ENCODE measurements at places on chromosomes 16 and 17. TPM values are rescaled to one million over a fixed set of nuclear protein-coding genes. Genes with fewer than 3 reads are reported as not detected.

The HASPIN gene
- 0.44 TPM for total RNA-seq

The PIK3R6 gene
- 0.43 TPM for total RNA-seq

DNA sequence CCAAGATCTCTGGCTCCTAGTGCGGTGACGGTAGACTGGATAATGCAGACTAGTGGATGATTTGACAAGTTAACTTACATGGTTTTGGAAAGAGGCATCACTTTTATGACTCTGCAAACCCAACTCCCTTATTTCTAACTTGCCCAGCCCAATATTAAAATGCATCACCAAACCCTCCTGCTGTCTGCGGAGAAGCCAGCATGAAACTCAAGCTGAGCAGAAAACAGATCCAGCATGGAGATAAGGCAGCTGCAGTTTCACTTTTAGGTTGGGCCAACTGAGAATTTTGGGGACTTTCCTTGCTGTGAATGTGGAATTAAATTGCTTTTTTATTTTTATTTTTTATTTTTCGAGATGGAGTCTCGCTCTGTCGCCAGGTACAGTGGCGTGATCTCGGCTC lies 27.8 kb downstream of the CDH1 start:
- DNase-seq = no peak
- H3K4me1 ChIP-seq = no peaks in the 10 kb centered on the region
- H3K27me3 ChIP-seq = no peaks in the 10 kb centered on the region
- no peak overlapping the region for H3K4me3 ChIP-seq
- H3K36me3 ChIP-seq = no peaks in the 10 kb centered on the region

- no peaks in the 10 kb centered on the region for H3K36me3 ChIP-seq
- H3K4me1 ChIP-seq = no peaks in the 10 kb centered on the region
- H3K27ac ChIP-seq = no peak overlapping the region
- DNase-seq = no peak
Observed at GRCh38 chr16:66271074-66272060, 95.1 kb upstream of the CDH5 start.

GRCh38 chr17:17322516-17323510 lies 19.6 kb downstream of the NT5M start:
- H3K27ac ChIP-seq = no peak overlapping the region
- no peaks in the 10 kb centered on the region for H3K27me3 ChIP-seq
- DNase-seq = no peak
- no peaks in the 10 kb centered on the region for H3K36me3 ChIP-seq
- no peak overlapping the region for H3K4me3 ChIP-seq

GRCh38 chr17:32152130-32152529 lies 9.8 kb downstream of the RHOT1 start:
- no peaks in the 10 kb centered on the region for H3K27me3 ChIP-seq
- no peak overlapping the region for H3K27ac ChIP-seq
- H3K4me3 ChIP-seq = no peak overlapping the region
- H3K4me1 ChIP-seq = peaks cover 4% of the 10 kb centered on the region

GRCh38 chr17:31357091-31357490 lies 34.4 kb upstream of the RAB11FIP4 start:
- H3K4me3 ChIP-seq = no peak overlapping the region
- H3K27me3 ChIP-seq = no peaks in the 10 kb centered on the region
- DNase-seq = no peak
- no peaks in the 10 kb centered on the region for H3K4me1 ChIP-seq
- H3K36me3 ChIP-seq = no peaks in the 10 kb centered on the region

DNA sequence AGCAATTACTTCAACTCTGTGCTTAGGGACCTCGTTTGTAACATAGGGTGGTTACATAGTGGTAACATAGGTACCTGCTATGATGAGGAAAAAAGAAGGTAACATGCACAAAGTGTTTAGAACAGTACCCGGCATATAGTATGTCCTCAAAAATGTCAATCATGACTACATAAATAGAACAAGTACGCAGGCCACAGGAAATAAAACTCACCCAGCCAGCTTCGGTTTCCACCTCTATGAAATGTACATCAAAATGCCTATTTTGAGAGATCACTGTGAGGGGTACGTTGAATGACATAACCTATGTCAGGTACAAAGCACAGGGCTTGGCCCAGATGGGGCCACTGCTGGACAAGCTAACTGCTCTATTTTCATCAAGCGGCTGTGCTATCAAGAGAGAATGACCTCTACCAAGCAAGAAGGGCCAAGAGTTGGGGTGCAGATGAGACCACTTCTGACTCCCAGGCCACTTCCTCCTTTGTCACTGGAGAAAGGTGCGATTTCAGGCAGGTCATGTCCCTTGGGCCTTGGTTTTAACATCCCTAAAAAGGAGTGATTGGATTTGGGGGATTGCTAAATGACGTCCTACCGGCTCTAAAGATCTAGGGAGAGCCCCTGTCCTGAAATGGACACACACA lies 45.4 kb downstream of the WSB1 start:
- no peak overlapping the region for H3K27ac ChIP-seq
- H3K36me3 ChIP-seq = no peaks in the 10 kb centered on the region
- H3K4me1 ChIP-seq = no peaks in the 10 kb centered on the region
- no peak for DNase-seq
- no peak overlapping the region for H3K4me3 ChIP-seq

DNA sequence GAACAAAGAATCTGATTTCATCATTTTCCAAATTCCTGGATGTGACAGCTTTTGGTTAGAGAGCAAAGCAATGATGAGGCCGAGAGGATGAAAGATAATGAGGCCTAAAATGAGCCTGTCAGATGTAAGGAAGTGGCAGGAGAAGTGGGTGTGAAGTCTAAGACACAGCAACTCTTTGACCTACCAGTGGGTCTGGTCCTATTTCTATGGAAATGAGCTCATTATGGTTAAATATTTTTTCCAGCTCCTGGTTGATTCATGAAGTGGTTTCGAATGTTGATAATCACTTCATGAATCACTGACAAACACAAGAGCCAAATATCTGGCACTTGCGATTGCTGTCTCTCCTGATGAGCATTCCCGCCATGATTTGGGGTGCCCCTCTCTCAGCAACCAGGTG lies 273.3 kb upstream of the CDH5 start:
- H3K36me3 ChIP-seq = no peaks in the 10 kb centered on the region
- H3K4me3 ChIP-seq = no peak overlapping the region
- H3K27me3 ChIP-seq = no peaks in the 10 kb centered on the region
- DNase-seq = no peak
